Caudate nucleus (tissue), 63 donors: ENCODE measurements at places on chromosomes 7 and 10.

- no peak for DNase-seq
Observed at GRCh38 chr10:44850356-44850934, 60.7 kb upstream of the TMEM72 start.

GRCh38 chr7:85289279-85289678 lies 102.4 kb upstream of the SEMA3D start:
- DNase-seq, result no peak

DNA sequence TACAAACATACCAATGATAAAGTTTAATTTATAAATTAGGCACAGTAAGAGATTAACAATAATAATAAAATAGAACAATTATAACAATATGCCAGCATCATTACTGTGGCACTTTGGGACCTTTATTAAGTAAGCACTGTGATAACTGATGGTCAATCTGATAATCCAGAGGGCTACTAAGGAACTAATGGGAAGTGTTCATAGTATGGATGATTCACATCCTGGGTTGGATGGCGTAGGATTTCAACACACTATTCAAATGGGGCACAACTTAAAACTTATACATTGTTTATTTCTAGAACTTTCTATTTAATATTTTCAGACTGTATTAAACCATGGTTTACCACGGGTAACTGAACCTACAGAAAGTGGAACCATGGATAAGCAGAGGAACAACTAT lies 90.8 kb downstream of the KIF20B start:
- no peak for DNase-seq

DNA sequence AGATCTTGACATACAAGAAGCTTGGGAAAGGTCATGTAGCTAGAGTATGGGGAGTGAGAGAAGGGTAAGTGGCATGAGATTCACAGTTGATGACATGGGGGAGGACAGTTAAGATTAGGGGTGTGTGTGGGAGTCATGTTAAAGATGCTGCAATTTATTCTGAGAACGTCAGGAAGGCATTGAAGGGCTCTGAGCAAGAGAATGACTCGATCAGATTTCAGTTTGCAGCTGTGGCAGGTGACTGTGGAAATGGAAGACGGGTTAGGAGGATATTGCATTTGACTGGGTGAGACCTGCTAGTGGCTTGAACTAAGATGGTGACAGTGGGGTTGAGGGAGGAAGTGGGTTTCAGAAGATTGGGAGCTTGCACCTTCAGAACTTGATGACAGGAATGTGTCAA lies 5.6 kb downstream of the CDC123 start:
- no peak for DNase-seq

GRCh38 chr7:1357601-1358271 lies 101.5 kb downstream of the MICALL2 start:
- no peak for DNase-seq

GRCh38 chr7:134706468-134706867 lies 59.8 kb downstream of the BPGM start:
- DNase-seq, result no peak

- no peak for DNase-seq
Observed at GRCh38 chr10:80684259-80684658, 146.6 kb downstream of the SH2D4B start.

GRCh38 chr10:72523932-72524396 lies 101.9 kb downstream of the MICU1 start:
- no peak for DNase-seq

DNA sequence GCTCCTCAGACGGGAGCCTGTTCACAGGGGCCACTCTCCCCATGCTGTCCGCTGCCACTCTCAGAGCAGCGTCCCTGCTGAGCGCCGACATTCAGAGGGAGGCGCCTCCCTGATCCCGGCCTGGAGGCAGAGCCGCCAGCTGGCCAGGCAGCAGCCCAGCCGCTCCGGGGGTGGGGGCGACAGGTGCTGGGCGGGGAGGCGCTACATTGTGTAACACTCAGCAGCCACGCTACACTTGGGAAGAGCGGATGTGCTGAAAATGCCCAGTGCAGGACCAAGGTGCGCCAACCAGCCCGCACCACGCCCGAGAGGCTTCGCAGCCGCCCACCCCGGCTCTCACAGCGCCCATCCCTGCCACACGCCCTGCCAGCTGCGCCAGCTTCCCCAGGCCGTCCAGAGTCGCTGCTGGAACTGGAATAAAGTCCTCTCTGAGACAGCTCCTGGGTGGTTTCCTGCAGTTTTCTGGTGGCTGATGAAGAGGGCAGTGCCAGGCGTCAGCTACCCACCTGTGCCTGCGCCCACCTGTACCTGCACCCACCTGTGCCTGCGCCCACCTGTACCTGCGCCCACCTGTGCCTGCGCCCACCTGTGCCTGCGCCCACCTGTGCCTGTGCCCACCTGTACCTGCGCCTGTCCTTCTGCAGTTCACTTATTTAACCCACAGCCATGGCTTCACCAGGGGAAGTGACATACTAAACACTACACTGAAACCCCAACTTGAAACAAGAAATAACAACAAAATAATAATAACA lies 25.7 kb downstream of the STK32C start:
- no peak for DNase-seq

DNA sequence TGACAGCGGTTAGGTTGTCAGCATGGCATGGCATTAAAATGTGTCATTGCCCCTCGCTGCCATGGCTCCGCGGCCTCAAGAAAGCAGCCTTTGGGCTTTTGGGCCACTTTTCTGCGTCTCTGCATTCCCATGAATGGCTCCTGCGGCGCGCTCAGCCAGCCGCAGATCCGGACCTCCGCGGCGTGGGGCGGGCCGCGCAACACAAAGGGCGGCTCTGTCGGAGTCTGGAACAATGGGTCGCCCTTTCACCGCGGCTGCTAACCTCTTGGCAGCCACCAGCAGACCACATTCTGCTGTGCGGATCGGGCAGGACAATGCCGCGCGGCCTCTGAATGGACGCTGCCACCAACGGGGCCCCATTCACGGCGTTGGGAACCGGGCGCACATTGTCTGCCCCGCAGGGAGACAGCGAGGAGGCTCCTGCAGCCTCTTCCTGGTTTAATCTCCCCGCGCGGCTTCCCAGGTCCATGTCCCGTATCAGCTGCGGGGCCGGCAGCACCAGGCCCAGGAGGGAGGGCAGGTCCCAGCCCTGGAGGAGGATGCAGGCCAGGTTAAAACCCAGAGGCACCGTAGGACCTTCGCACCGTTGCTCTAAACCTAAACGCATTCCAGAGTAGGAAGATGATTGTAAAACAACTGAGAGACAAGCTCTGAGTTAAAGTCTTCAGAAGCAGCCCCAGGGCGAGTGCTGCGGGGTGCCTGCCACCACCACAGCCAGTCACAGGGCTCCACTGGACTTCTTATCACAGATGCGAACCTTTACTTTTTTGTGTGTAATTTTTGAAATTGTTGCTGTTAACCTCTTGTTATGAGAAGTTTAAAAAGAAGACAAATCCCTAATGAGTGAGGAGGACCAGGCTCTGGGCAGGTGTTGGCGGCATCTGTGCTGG lies 71.6 kb downstream of the NKX6-2 start:
- DNase-seq, result peak; percentile 77

GRCh38 chr10:35012781-35013180 lies 77.4 kb downstream of the CUL2 start:
- no peak for DNase-seq

GRCh38 chr7:99387912-99388311 lies 13.4 kb downstream of the ARPC1B start:
- DNase-seq, result no peak

GRCh38 chr10:71131096-71131495 lies 81.3 kb upstream of the UNC5B start:
- DNase-seq, result no peak

DNA sequence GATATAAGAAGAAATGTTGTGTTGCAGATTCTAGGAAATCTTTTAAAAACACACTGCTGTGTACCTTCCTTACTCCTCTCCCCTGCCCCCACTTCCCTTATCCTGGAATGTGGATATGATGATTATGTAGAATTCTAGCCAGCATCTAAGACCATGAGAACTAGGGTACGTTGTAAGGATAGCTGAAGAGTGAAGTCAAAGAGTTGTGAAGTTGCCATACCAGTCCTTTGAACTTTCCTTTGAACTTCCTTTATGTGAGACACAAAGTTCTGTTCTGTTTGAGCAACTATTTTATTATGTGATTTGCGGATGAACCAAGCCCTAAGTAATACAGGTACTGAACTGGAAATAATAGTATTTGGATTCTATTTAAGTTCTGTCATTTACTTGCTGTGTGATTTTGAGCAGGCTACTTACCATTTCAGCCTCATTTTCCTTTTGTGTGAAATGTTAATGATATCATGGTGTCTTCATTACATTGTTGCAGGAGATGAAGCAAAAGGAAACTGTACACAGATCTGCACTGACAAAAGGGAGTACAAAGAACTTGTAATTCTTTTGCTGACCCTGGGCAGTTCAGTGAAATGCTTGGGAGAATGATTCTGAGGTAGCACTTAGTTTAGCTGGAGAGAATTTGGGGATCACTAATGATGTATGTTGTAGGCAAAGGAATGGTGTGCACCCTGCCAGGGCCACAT lies 31.4 kb downstream of the RPA3 start:
- DNase-seq, result no peak

DNA sequence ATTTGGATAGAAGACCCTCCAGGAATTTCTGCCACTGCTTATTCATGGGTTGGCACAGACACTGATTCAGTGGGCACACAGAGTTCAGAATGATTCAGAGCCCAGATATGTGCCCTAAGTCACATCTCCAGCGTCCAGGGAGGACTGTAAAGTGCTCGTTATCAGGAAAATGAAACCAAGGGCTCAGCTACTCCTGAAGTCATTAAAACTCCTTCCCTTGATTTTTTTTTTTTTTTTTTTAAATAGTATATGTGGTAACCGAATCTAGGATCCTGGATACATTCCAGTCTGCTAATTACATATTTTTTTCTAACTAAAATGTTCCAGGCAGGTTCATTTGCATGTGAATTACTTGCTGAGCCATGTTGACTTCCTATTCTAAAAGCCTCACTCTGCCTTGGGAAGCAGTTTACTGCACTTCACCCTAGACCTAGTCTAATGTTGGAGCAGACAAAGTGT lies 34.7 kb downstream of the MET start:
- DNase-seq, result no peak

DNA sequence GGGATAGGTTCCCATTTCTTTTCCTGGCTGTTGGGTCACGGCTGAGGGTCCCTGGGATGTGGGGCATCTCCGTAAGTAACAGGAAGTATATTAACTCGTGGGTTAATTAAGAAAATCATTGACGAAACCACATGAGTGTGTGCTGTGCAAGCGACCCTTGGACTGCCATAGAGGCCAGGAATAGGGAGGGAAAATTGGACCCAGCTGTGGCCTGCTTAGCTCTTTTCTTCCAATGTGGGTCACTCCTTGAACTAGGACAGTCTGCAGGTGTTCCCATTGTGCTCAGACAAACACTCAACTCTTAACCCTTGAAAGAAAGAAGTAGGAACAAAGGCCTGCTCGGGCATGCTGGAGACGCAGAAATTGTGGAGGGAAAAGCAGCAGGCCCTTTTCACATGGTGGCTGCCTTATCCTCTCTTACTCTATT lies 25.6 kb upstream of the PLEKHA1 start:
- no peak for DNase-seq

- DNase-seq, result no peak
Observed at GRCh38 chr7:38833329-38833728, 75.7 kb downstream of the VPS41 start.

- no peak for DNase-seq
Observed at GRCh38 chr10:46040004-46040403, 6.1 kb downstream of the MSMB start.

GRCh38 chr10:49606981-49607535 lies 3.1 kb upstream of the SLC18A3 start:
- no peak for DNase-seq

- no peak for DNase-seq
Observed at GRCh38 chr10:4939224-4940072, 23.8 kb upstream of the AKR1C1 start.

DNA sequence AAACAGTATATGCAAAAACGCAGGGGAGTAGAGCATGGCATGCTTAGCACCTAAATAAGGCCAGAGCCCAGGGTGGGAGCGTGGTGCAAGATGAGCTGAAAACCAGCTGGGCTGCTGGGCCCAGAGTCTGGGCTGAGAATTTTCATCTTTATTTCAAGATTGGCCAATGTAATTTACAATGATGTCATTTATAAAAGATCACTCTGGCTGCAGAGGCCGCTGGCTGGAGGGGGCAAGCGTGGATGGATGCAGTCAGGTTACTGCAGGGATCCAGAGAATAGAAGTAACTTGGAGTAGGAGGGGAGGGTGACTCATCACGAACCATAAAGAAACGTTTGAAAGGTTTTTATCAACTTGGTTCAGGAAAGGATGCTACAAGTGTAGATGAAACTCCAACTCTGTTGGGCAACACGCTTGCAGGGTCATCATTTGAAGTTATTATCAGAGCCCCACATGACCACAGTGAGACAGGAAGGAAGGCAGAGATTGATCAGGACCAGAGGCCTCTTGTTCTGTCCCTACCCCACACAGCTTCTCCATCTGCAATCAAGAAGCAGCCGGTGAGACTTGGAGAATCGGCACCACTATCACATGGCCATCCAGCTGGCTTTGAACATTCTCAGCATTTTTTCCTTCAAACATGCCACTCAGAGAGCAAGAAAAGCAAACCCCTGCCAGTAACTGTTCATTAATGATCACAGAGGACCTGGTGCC lies 49.2 kb downstream of the ODAD2 start:
- DNase-seq, result no peak

DNA sequence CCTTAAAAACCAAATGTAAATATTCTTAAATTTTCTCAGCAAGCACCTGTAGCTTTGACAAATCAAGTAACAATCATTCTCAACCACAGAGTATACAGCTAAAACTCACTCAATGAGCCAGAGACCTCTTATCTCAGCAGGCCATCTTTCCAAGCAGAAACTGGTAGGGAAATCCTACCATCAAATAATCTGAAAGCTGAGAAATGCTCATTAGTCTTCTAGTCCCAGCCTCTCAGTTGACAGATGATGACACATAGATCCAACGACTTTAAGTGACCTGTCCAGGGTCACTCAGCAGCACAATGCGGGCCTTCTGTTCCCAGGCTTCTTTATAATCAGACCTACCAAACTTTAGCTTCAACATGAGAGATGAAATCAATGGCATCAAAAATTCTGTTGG lies 184.6 kb downstream of the SGMS1 start:
- DNase-seq, result no peak
